ENCODE measurements at places on chromosomes 5 and 9.

- no peak for DNase-seq
Observed at GRCh38 chr5:53373451-53374158, 106.8 kb upstream of the FST start.

DNA sequence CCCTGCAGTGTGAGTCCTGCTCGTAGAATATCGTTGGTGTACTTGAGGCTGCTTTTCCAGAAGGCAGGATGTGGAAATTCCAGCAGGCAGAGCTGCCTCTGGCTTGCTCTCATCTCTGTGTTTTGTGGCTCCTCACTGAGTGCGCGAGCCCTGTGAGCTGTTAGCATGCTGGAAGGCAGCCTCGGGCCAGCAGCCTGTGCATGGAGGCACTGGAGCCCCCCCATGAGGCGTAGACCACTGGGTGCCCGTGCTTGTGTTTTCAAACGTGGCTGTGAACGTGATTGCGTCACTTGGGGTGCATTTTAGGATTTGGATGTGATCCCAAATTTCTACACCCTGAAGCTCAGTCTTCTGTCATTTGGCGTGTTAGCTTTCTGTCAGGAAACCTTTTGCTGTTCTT lies 3.2 kb downstream of the WDR5 start:
- no peak for DNase-seq

GRCh38 chr9:88604836-88605511 lies 70.0 kb downstream of the NXNL2 start:
- no peak for DNase-seq

- DNase-seq: no peak
Observed at GRCh38 chr9:13443346-13444244, 164.1 kb upstream of the MPDZ start.

DNA sequence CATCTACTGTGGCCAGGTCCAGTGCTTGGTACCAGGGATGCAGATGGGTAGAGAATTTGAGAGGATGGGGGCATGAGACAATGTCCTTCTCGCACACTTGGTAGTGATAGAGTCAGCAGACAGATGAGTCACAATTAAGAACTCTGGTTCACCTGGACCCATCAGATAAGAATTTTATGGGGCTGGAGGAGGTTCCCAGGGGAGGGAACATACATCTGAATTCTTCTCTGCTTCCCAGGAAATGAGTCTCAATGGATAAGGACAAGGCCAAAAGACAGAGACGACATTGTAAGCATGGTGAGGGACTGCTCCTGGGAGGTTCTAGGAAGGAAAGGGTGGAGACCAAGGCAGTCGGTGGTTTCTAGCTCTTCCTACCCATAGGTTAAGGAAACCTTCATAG lies 5.3 kb downstream of the SLC4A9 start:
- DNase-seq: no peak

Data from activated CD4-positive, CD25-positive, alpha-beta regulatory T cell treated with anti-CD3 and anti-CD28 coated beads, Interleukin-2, amount 50 U/mL, for 72 hours (primary cell).